ENCODE measurements at places on chromosomes 1 and 21.

DNA sequence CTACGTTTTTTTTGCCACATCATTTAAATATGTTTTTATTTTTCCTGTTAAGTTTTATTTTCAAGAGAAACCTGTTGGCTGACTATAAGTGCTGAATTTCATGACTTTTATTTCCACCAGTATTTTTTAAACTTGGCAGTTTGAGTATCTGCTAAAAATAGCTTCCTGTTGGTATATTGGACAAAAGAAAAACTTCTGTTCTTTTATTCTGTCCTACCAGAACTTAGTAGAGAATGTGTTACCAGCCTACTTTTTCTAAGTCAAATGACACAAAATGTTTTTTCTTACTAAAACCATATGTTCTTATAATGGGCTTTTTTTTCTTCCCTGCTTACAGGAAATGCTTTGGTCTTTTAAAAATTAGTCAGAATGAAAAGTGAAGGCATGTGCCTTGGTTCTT, 7.6 kb downstream of the DR1 start:
- DNase-seq, result peak; percentile 33

DNA sequence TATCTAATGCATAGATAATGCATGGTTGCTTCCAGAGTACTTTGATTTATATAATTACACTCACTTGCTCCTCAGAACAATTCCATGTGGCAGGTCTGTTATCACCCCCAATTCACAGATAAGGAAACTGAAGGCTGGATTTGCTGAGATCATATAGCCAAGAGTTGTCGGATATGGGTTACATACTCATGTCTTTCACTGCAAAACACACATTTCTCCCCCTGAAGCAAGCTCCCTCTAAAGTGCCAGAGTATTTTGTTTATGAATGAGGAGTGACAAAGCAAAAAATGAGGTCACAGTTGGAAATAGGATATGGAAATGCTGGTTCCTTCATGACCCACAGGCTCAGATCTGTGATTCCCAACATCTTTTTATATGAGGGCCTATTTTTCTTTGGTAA, 134.2 kb downstream of the ROR1 start:
- DNase-seq, result peak; percentile 27

DNA sequence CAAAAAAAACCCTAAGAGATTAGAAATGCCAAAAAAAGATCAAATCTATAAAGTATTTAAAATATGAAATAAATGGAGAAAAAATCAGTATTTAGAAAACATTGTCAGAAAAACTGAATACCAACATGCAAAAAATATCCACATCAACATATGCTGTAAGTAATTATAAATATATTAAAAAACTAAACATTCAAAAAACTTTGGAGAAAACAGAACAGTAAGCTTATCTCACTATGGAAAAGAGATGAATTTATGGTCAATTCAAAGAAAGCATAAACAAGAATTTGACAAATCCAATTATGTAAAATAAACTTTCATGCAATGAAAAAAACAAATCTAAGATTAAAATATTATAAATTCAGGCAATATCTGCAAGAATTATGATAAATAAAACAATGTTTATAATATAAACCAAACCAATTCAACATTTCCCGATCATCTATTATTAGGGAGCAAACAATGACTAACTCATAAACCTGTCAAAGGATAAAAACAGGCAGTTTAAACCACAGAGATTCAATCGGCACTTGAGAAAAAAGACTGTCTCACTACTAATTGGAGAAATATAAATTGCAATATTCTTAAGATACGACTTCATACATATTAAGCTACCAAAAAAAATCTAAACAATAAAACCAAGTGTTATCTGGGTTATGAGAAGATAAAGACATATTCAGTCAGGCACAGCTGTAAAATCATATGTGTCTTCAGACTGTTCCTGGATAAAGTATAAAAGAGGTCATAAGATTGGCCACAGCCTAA, 21.8 kb downstream of the EYA3 start:
- no peak for DNase-seq

- DNase-seq, result no peak
Measured at GRCh38 chr21:41396558-41397075, 29.4 kb upstream of the MX1 start.

- DNase-seq, result no peak
Measured at GRCh38 chr1:226480461-226480860, 68.1 kb upstream of the STUM start.

- DNase-seq, result peak; percentile 69
Measured at GRCh38 chr1:246753670-246754535, 29.7 kb downstream of the SCCPDH start.

DNA sequence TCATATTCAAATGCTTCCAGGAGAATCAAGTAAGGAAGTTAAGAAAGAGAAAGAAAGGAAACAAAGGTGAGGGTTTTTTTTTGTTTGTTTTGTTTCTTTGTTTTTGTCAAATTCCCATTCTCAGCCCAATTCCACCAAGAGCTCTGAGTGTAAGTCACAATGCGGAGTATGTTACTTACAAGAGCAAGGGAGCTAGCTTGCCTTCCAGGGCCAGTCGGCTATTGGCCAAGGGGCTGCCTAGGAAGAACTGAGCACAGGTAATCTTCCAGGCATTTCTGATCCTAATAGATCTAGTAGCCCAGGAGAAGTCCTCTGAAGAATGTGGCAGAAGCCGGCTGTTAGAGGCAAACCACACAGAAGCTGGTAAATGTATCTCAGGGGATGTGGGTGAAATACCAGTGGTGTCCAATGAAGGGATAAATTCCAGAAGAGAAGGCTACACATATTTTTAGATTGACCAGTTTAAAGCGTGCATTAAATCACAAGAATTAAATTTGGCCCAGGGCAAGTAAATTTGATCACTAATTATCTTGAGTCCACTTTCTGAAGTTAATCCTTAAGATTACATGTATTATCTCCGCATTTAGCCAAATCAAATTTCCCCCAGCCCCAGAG, 239.6 kb upstream of the ADAMTS5 start:
- DNase-seq, result peak; percentile 87

DNA sequence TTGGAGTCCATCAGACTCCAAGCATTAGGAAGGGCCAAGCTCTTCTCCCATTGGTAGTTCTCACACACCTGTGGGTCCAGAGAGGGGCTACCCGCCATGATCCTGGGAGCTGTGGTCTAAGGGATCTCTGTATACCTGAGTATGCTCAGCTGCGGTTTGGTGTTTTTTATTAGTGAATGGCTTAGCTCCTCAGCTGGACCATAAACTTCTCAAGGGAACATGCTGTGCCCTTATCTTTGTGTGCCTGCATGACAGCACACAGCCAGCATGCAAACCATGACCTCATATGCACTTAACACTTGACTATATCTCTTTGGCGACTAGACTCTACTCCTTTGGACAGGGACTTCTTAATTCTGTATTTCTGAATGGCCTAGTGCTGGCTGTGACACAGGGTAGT, 94.5 kb downstream of the CD58 start:
- DNase-seq, result no peak

GRCh38 chr1:200976634-200977033, 46.9 kb downstream of the KIF21B start:
- DNase-seq, result no peak

GRCh38 chr1:176575991-176576390, 113.0 kb downstream of the PAPPA2 start:
- no peak for DNase-seq

DNA sequence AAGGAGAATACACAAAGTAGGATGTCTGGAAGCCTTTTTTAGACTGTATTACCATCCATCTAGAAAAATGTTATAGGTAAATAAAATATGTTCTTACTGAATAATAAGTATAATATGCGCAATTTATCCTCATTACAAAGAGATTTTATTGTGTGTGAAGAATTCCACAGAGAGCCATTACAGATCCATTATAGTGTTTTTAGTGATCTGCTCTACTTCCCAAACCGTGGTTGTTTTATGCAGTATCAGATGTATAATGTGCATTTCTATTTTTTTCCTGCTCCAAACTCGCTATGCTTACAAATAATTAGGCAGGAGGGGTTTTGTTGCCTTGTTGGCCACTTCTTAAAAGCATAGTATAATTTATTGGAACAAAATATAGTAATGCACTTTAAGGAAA, 447.8 kb downstream of the USP25 start:
- DNase-seq, result no peak

DNA sequence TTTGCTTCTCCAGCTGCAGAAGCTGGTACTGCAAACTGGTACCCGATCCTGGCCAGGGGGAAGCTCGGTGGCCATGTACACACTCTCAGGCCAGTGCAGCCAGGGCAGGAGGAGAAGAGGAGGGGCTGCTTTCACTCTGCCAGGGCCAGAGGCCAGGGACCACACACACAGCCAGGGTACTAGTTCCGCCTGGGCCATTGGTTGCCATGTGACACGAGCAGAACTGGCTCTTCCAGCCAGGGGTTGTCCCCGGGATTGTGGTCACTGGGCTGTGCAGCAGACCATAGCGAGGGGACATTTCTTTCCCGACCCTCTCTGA, 3.7 kb upstream of the SHISAL2A start:
- no peak for DNase-seq

GRCh38 chr21:32713726-32714125, 14.1 kb downstream of the SYNJ1 start:
- no peak for DNase-seq

DNA sequence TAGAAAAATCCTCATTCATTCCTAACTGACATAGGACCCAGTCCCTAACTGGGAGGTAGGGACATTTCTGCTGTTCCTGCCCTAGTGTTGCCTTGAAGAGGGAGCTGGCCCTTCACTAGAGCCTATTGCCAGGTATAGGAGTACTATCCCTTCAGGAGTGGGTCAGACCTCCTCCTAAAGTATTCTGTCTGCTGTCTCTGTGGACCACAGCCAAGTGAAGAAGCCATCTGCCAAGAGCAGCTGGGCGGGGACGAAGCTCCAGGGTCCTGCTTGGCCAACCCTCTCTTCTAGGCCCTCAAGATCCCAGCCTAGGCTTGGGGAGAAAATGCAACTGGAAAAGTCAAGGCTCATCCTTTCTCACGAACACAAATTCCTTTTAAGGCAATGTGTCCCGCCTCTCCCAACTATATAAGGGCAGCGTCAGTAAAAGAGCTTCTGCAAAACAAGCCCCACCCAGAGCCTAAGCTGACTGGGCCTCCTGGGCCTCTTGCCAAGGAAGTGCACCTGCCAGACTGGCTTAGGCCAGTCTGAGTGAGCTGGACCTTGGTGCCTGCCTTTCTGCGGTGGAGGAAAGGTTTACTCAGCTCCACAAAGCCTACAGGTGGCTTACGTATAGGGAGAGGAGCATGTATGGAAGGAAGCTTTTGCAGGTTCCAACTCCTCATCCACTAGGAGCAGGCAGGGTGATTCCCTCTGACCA, 638 bp upstream of the TUFT1 start:
- peak; percentile 93 for DNase-seq

DNA sequence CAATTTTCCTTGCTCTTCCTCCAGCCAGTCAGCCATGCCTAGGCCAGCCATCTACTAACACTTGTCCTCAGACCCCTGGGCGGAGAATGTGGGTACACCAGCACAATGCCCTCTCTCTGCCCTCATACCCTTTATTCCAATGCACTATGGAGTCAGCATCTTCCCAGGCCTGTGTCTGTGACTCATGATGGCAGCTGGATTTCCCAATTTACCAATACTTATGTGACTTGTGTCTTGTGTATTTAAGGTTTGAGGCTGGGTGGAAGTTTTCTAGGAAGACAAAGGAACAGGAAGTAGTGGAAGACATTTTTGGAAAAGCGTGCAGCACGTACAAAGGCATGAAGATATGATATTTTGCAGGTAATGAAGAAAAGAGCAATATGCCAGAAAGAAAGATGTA, 114.3 kb downstream of the NMNAT2 start:
- peak; percentile 46 for DNase-seq

All from fibroblast of skin of back (primary cell).